ENCODE measurements at places on chromosomes 5 and 9.

GRCh38 chr5:71013575-71013974 lies 11.6 kb downstream of the NAIP start:
- DNase-seq: no peak

GRCh38 chr5:71586052-71586940 lies 844 bp upstream of the MCCC2 start:
- no peak for DNase-seq

- DNase-seq: no peak
These were observed 653.7 kb downstream of the CDH18 start for GRCh38 chr5:19334278-19334677.

- no peak for DNase-seq
These were observed 36.2 kb downstream of the IRF1 start for GRCh38 chr5:132454361-132454760.

DNA sequence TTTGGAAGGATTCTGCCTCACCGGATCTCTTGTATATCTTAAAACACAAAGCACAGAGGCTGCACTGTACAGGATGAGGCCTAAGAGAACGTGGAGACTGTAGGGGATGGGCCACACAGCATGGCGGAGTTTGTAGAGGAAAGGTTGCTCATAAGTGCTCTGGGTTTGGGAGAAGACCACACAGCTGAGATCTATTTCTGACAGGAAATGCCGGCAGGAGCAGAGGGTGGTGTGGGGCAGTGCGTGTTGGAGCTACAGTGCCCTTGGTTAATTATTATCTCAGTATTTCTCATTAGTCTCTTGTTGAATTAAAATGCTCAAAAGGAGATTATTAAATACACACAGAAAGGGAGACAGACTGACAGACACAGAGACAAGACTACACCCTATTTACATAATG lies 9.6 kb downstream of the PALM2AKAP2 start:
- DNase-seq: no peak

- DNase-seq: no peak
These were observed 351.5 kb downstream of the BNC2 start for GRCh38 chr9:16519001-16519400.

GRCh38 chr9:113616621-113617496 lies 153.3 kb downstream of the RGS3 start:
- no peak for DNase-seq

- peak; percentile 31 for DNase-seq
These were observed 16.8 kb downstream of the MGAT1 start for GRCh38 chr5:180785794-180786221.

DNA sequence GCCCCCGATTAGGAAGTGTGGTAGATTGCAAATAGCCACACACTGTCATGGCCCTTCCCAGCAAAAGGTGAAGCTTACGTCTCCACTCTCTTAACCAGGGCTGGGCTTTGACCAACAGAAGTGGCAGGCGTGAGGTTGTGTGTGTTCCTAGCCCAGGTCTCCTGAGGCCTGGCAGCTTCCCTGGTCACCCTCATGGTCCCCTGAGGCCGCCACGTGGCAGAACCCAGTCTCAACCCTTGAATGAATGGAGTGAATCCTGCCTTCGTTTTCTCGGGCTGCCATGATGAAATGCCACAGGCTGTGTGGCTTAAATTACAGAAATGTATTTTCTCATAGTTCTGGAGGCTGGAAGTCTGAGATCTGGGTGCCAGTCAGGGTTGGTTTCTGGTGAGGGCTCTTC lies 370.4 kb downstream of the IRX2 start:
- DNase-seq: no peak

DNA sequence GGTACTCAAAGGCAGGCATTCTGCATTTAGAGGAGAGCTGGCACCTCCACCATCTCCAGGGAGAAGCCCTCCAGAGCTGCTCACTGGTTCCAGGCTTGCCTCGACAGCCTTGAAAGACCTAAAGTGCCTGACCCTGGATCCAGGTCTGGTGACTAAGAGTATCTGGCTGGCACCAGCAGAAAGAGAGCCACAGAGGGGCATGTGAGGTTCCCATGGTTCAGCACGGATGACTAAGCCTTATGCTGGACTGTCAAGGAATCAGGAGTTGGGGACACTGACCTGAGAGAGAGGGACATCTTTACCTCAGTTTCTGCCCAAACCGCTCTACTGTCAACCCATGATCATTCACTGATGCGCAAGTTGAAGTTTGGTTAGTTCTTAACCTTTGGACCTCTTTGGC lies 3.0 kb downstream of the ACTL7A start:
- DNase-seq: no peak

DNA sequence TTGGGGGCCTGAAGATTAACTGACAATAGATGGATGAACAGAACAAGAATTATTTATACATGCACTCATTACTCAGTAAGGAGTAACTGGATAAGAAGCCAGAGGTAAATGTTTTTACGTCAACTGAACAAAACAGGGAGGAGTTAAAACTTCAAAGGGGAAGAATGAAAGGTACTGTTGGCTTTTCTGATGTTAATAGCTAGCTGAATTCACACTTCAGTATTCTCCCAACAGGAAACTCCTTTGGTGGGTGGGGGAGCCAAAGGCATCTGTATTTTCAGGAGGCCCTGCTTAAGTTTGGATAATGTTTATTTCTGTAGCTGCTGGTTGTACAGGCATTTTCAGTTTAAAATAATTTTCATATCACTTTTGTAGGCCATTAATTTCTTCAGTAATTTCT lies 23.2 kb upstream of the RFK start:
- no peak for DNase-seq

DNA sequence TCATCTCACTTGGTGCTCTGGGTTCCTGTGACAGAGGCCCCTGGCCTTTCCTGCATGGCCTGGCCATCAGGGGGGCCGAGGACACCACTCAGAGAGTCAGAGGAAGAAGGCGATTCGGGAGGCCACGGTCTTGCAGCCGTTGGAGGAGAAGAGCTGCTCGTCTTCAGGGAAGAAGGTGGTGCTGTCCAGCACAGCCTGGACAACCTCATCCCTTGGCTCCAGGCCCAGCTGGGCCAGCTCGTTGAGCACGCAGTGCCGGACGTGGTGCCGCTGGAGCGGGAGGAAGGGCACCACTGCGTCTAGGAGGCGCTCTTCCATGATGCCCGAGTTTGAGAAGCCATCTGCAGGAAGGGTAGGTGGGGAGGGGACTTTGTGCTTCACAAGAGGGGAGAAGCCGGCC lies 3.2 kb downstream of the TOR2A start:
- no peak for DNase-seq

- DNase-seq: no peak
These were observed 190.8 kb downstream of the MEF2C start for GRCh38 chr5:88691945-88692868.

Measured in HS-27A (cell line).